ENCODE measurements at places on chromosomes 6 and 20.

- DNase-seq, result no peak
Measured at GRCh38 chr6:143901885-143902750, 37.8 kb downstream of the ZC2HC1B start.

DNA sequence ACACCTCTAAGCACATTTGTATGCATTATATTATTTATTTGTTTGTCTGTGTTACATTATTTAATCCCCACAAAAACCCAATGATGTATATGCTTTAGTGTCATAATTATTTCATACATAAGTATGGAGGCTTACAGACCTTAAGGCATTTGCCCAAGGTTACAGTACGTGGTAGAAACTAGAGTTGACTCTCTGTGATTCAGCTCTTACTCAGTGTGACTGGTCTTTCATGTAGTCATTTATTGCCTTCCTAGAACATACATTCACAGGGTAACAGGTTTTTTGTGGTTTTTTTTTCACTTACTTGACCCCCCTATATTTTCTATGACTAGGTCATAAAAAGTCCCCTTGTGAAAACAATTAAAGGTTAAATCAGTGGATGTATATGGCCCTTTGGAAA lies 566.8 kb downstream of the TFAP2A start:
- no peak for DNase-seq

DNA sequence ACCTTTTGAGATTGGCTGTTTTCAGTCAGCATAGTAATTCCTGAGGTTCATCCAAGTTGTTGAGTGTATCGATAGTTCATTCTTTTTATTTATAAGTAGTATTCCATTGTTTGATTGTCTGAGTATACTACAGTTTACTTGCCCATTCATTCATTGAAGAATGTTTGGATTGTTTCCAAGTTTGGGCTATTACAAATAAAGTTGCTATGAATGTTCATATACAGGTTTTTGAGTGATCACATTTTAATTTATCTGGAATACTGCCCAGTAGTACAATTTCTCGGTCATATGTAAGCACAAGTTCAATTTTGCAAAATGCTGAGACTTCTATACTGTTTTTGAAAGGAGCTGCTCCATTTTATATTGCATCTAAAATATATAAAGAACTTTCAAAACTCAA lies 14.2 kb upstream of the EPHA7 start:
- no peak for DNase-seq

DNA sequence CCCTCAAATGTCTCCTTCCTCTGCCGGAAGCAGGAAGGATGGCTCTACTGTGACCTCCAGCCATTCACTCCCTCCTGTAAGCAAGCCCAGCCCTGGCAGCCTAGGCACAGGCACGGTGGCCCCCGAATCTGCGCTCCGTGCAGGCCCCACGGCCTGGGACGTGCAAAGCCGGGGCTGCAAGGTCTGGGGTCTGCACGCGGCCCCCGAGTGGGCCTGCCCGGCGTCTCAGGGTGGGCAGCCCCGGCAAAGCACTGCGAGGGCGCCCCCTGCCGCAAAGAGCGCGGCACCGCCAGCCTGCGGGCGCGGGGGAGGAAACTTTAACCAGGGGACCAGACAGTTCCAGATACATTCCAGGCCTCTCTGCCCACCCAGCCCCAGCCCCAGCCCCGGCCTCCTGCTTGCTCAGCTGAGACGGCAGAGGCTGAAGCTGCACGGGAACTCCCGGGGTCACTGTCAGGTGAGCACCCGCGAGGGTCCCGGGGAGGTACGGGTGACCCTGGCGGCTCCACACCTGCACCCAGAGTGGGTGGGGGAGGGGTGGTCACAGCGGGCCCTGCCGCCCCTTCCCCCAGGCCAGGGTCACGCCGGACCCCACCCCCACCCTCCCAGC lies 98.8 kb downstream of the ASXL1 start:
- DNase-seq, result no peak

GRCh38 chr20:44388466-44389023 lies 33.0 kb downstream of the HNF4A start:
- DNase-seq, result no peak

GRCh38 chr20:4064144-4064909 lies 49.0 kb upstream of the RNF24 start:
- no peak for DNase-seq

DNA sequence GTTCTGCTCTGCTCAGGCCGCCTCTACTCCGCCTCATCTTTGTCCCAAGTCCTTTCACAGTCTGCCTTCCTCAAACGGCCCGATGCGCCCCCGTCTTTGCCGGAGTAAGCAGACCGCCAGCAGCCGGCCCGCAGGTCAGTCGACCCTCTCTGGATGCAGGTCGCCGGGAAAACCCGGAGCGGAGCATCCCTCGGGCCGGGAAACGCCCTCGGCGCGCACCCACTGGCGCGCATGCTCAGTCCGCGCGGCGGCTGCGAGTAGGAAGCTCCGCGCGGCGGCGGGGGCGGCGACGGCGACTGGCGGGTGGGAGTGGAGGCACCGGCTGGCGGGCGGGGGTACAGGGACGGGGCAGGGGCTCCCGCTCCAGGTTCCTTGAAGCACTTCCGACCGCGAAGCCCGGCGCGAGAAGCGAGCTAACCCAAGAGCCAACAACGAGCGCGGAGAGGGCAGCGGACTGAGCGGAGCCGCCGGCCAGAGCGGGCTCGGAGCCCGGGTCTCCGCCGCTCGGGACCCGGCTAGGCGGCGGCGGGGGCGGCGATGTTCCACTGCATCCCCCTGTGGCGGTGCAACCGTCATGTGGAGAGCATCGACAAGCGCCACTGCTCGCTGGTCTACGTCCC lies at the start of gene LRRC1:
Gene LRRC1, plus strand, starts transcription at position 286 of the 620 bp plus-strand sequence. Its CDS starts 252 bp downstream, at position 538.
- DNase-seq, result peak; percentile 42

DNA sequence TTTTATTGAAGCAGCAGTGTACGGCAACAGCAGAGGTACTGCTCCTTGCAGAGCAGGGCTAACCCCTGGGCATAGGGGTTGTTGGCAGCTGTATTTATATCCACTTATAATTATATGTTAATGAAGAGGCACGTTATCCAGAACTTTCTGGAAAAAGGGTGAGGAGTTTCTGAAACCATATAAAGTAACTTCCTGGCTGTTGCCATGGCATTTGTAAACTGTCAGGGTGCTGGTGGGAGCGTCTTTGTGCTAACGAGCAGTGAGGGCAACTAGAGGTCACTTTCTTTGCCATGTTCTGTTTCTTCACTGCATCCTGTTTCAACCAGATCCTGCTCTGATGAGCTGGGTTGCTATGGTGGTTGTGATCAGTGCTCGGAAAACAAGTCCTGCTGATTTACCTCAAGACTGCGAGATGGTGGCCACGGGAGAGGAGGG lies 11.1 kb upstream of the ARFGEF2 start:
- DNase-seq, result no peak

DNA sequence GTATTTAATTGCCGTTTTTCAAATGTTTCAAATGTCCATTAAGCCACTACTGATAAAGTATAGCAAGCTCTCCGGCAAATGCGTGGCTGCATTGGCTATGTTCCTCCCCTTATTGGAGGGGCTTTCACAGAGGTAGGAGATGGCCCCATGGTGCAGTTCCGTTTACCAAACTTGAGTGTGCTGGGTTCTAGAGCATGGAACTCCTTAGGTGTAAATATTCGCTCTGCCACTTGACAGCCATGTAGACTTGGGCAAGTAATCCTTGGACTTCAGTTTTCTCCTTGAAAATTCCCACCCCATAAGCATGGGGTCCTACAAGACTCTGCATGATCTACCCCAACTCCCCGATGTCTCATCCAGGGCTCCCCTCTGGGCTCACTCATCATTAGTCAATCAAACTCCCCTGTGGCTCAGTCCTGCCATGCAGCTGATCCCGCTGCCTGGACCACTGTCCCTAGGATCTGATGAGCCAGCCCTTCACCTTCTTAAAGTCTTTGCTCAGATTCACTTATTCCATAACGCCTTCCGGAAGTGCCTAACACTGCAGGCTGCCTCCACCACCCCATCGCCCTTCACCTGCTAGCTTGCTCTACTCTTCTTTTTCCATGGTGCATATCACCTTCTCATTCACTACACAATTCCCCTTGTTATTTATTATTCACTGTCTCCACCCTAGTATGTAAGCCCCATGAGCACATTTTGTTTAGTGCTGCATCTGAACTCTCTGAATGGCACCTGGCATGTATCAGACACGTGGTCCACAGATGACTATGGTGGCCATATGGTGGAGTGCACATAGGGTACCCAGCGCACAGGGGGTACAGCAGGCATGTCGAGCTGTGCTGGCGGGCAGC lies 18.8 kb downstream of the PRR18 start:
- no peak for DNase-seq

DNA sequence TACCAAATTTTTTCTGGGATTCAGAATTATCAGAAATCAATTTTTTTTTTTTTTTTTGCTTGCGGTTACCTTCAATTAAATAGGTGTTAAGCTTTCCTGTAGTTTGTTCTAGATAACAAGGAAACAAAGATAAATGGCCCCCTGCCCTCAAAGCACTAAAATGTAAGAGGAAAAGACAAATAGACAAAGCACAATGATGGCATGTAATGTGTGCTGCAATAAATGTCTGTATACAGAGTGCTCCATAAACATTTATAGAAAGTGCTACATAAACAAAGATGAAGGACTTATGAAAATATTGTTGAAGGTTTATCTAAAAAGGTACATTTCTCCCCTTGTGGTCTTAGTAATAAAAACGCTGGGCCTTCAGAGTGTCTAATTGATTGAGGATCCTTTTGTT lies 384.6 kb downstream of the PKHD1 start:
- DNase-seq, result no peak

GRCh38 chr20:32052090-32052777 lies at the start of gene HCK:
Gene HCK, plus strand, starts transcription at chr20:32052242.
- no peak for DNase-seq

DNA sequence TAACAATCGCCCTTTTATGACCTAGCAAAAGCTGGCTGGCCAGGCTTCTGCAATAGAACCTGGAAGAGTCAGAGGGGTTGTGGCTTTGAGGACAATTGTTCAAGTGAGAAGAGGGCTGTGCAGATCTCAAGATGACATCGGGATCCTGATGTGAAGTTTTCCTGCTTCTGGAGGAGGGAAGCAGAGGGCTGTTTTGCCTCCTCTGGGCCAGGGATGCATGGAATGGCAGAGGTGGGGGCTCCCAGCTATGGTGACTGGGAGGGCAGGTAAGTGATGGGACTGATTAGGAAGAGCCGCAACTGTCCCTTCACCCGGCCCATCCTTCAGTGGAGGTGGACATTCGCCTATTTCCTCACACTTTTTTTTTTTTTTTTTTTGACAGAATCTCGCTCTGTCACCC lies 43.4 kb upstream of the BLCAP start:
- no peak for DNase-seq

- no peak for DNase-seq
Measured at GRCh38 chr6:32885698-32886286, 31.8 kb downstream of the PSMB9 start.

DNA sequence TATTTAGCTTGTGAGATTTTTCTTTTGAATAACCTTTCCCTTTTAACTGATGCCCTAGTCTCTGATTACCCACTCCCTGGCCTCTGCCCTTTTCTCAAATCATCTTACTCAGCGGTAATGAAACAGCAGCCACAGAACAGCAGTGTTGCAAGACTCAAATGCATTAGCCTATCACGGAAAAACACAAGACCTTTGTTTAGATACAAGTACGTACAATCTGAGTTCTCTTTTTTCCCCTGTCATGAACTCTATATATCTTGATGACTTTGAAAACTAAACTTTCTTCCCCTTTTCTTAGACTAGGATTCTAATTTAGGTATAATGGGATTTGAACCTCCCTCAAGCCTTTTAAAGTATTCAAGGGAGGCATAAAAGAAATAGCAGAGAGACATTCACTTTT lies 1034.9 kb downstream of the EYS start:
- DNase-seq, result no peak

DNA sequence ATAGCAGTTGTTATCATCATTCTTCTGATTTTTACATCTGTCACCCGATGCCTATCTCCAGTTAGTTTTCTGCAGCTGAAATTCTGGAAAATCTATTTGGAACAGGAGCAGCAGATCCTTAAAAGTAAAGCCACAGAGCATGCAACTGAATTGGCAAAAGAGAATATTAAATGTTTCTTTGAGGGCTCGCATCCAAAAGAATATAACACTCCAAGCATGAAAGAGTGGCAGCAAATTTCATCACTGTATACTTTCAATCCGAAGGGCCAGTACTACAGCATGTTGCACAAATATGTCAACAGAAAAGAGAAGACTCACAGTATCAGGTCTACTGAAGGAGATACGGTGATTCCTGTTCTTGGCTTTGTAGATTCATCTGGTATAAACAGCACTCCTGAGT lies 2.1 kb downstream of the CALHM6 start:
- no peak for DNase-seq

DNA sequence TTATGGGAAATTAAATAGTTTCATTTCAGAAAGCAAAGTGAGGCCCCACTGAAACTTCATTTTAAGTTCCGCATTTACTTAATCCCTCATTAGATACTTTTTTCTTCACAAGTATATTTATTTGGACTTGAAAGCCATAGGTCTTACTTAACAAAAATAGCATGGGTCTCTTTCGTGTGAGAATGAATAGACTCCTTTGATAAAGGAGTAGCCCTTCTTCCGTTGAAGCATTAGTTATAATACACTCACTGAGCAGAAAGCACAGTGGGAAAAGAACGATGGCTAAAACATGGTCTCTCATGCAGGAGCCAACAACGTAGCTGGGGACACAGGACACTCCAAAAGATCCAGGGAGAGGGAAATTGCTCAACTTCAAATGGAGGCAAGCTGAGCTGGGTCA lies 130.4 kb downstream of the SLC23A2 start:
- no peak for DNase-seq

- peak; percentile 84 for DNase-seq
Measured at GRCh38 chr6:154733183-154733625, at the start of gene SCAF8. Gene SCAF8, plus strand, starts transcription at chr6:154733416. Its CDS starts 485 bp downstream, at chr6:154733901.

- no peak for DNase-seq
Measured at GRCh38 chr6:115442323-115442722, 618.4 kb downstream of the FRK start.

- DNase-seq, result peak; percentile 39
Measured at GRCh38 chr6:106609699-106610098, 19.6 kb downstream of the RTN4IP1 start.

DNA sequence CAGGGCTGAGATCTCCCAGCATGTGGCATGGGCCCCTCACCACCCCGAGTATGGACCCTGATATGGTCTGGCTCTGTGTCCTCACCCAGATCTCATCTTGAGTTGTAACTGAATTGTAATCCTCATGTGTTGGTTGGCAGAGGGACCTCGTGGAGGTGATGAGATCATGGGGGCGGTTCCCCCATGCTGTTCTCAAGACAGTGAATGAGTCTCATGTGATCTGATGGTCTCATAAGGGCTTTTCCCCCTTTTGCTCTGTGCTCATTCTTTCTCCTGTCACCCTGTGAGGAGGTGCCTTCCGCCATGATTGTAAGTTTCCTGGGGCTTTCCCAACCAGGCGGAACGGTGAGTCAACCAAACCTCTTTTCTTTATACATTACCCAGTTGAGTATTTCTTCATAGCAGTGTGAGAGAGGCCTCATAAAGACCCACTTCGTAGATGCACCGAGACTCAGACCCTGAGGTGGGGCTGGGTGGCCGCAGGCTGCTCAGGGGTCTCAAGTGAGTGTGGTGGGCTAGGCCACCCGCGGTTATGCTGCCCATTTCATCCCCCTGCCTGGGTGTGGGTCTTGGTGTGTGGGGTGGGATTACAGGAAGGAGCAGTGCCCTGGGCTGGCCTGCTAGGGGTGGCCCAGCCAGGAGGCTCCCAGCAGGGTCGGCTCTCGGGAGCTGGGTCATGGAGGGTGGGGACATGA lies 26.2 kb upstream of the GATA5 start:
- no peak for DNase-seq

GRCh38 chr6:131048933-131049515 lies 14.0 kb downstream of the EPB41L2 start:
- no peak for DNase-seq

GRCh38 chr20:44496976-44497375 lies 21.3 kb downstream of the TTPAL start:
- no peak for DNase-seq

- DNase-seq, result no peak
Measured at GRCh38 chr6:143197377-143197776, 136.7 kb downstream of the AIG1 start.

GRCh38 chr20:45223136-45223535 lies 2.0 kb downstream of the SEMG2 start:
- DNase-seq, result no peak
